ENCODE measurements at places on chromosomes 3 and 15.

DNA sequence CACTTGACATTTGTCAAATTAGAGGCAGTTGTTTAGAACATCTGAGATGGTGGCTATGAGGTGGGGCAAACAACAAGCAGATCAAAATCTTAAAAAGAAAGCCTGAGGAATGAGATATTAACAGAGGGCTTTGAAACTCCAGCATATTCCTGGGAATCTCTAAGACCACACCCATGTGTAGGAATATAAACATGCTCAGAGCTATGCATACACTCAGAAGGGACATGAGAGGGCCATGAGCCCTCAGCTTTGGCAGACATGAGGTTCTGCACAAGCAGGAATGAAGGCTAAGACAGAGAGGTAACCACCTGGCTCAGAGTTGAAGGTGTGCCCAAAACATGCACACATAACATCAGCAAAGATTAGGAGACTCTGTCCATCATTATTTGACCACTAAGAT is 37.9 kb downstream of the ATP10A start:
- no peak for DNase-seq

- no peak for DNase-seq
These were observed 156.4 kb upstream of the CRBN start for GRCh38 chr3:3335903-3336302.

GRCh38 chr3:183500319-183500718 is 55.2 kb downstream of the KLHL6 start:
- DNase-seq = no peak

DNA sequence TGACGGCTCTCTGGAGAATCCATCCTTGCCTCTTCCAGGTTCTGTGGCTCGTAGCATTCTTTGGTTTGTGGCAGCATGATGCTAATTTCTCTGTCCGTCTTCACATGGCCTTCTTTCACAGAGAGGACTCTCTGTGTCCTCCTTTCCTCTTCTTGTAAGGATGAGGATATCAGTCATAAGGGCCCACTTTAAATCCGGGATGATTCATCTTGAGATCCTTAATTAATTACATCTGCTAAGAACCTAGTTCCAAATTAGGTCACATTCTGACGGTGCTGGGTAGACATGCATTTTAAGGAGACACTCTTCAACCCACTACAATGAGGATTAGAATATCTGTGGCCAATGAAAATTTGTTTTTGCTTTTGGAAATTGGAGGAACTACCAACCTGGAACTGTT is 15.7 kb upstream of the GXYLT2 start:
- no peak for DNase-seq

GRCh38 chr3:8164145-8164544 is 337.5 kb upstream of the LMCD1 start:
- no peak for DNase-seq

DNA sequence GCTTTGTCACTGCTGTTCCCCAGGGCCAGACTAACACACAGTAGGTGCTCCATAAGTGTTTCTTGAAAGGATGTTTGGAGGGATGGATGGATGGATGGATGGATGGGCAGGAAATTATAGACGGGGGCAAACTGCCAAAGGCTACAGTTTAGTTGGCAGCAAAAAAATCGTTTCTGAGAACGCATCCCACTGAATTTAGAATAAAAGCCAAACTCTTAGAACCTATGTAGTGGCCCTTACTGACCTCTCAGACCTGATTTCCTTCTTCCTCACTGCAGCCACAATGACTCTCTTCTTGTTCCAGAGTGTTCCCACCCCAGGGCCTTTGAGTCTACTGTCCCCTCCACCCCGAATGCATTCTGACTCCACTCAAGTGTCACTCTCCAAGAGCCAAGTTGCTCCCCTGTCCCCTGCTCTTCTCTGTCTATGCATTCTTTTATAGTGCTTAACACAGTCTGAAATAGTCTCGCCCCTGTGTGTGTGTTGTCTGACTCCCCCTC is 5.2 kb upstream of the GATA2 start:
- no peak for DNase-seq

- DNase-seq = no peak
These were observed 56.1 kb downstream of the TAFA4 start for GRCh38 chr3:68876112-68876713.

DNA sequence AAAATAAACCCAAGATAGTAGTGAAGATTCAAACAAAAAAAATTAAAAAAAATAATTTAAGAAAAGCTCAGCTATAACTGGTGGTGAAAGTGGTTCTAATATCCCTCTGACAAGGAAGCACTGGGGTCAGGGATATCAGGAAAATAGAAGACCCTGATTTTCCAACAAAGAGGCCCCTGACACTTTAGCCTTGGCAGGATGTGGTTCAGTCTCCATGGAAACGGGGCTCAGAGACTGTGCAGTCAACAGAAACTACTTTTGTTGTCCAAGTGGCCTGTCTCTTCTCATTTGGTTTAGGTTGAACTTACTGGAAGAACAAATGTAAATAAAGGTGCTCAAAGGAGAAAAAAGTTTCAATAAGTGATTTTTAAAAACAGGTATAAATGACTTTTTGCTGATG is 27.2 kb downstream of the INTS14 start:
- DNase-seq = no peak

GRCh38 chr3:69058180-69058946 is 6.2 kb upstream of the TMF1 start:
- no peak for DNase-seq

- no peak for DNase-seq
These were observed 17.9 kb upstream of the GRIP2 start for GRCh38 chr3:14558029-14558428.

GRCh38 chr3:184506561-184506991 is 55.0 kb upstream of the EPHB3 start:
- DNase-seq = no peak

GRCh38 chr3:81443457-81443782 is 318.0 kb downstream of the GBE1 start:
- DNase-seq = no peak

GRCh38 chr15:66156310-66156975 is 97.1 kb downstream of the MEGF11 start:
- DNase-seq = no peak

- DNase-seq = no peak
These were observed 132.8 kb upstream of the NR2F2 start for GRCh38 chr15:96197721-96198120.

- no peak for DNase-seq
These were observed 5.1 kb downstream of the PROK2 start for GRCh38 chr3:71779674-71780377.

GRCh38 chr15:69735121-69735520 is 282.5 kb downstream of the RPLP1 start:
- no peak for DNase-seq

DNA sequence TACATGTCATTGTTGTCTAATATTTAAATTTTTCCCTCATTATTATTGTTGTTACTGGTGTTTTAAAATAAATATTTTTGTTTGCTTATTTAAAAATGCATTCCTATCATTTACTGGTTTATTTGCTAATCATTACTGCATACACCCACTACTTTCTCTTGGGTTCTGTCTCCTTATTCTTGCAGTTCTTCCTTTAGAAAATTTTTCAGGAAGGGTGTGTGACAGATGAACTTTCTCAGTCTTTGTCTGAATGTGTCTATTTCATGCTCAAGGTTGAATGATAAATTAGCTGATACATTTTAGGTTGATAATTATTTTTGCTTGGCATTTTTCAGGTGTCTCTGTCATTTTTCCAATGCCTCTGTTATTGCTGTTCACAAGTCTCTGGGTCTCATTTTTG is 7.4 kb downstream of the AQP9 start:
- DNase-seq = no peak

GRCh38 chr15:58465866-58466517 is 34.2 kb downstream of the LIPC start:
- no peak for DNase-seq

DNA sequence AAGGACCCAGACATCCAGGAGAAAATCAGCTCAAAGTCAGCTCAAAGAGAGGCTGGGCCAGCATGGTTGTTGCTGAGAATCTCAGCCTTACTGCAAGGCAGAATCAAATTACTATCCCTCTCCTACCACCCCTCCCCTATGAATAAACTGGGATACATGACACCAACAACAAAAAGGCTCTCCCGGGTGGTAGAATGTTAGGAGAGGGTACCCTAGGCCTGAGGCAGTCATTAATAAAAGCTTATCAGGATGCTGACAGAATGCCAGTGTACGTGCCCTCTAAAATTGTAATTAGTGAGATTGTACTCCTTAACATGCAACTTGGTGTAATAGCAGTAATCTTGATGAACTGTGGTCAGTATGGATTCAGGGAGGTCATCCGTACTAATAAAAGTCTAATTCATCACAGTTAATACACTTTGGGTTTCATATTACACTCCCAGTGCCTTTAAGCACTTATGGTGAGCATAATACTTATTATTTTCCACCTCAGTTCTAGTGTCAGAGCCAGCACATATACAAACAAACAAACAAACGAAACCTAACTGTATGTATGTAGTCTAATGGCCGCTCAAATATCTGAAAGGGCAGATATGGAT is 76.5 kb downstream of the B3GALNT1 start:
- no peak for DNase-seq

- DNase-seq = no peak
These were observed 36.5 kb downstream of the SRPRB start for GRCh38 chr3:133842158-133842557.

GRCh38 chr15:34851751-34852150 is 56.4 kb upstream of the ACTC1 start:
- DNase-seq = no peak

DNA sequence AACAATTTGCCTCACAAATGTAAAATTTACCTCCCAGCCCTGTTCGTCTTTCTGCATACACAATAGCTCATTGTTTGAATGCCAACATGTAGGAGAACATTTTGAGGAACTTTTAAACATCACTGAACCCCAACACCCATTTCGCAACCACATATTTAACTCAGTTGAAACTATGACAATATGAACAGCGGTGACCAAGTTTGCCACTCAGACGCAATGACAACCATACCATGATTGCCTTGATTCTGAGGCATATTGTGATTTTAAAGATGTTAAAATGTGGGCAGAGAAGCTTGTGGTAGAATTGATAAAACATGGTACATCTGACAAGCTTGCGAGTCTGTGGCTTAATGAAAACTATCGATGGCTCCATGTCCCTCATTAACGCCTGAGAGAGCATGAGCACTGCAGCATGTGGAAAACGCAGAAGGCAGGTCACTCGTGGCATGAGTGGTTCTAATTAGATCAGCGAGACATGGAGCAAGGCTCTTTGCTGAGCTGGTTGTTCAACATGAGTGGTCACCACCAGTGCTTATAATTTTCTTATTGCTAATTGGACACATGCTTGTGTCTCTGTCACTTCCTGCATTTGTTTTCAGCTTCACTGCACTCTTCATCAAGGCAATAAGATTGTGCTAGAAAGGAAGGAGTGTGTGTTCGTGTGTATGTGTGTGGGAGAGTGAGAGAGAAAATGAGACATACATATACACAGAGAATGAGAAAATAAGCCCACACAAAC is 116.8 kb downstream of the CHST2 start:
- no peak for DNase-seq

DNA sequence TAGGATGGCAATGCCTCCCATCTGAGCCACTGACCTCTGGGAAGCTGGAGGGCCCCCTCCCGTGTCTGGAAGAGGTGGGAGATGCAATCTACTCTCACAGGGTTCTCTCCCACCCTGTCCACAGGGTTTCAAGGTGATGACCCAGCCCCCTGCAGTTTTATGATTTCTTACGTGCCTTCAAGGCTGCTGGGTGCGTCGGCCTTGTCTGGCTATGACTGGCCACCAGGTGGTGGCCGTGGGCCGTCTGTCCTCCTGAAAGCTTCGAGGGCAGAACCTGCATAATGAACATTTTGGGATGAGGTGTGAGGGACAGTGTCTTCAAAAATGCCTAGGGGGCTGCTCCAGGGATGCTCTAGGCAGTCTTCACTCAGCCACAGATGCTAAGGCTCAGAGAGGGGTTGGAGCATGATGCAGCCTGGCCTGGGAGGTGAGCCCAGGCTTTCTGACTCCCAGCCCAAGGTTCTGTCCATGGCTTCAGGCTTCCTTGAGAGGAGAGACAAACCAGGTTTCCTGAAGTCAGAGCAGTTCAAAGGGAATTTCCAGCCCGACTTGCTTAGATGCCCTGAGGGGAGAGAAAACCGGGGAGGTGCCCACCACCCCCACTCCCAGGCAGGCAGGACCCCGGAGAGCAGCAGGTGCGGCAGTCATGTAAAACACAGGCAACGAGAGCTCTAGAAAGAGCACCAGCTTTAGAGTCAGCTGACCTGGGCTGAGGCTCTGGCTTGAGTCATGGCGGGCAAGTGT is 18.7 kb downstream of the ISG20 start:
- DNase-seq = no peak

- DNase-seq = no peak
These were observed 103.5 kb downstream of the SOX14 start for GRCh38 chr3:137867611-137868010.

- no peak for DNase-seq
These were observed 23.9 kb downstream of the EIF4E3 start for GRCh38 chr3:71701251-71701762.

- DNase-seq = no peak
These were observed 63.4 kb downstream of the ARHGEF26 start for GRCh38 chr3:154184582-154184981.

- no peak for DNase-seq
These were observed 563 bp downstream of the ARL6IP5 start for GRCh38 chr3:69085168-69085832.

- DNase-seq = no peak
These were observed 59.7 kb upstream of the ROPN1 start for GRCh38 chr3:124051636-124052035.

- no peak for DNase-seq
These were observed 8.5 kb upstream of the USP3 start for GRCh38 chr15:63495780-63496488.

DNA sequence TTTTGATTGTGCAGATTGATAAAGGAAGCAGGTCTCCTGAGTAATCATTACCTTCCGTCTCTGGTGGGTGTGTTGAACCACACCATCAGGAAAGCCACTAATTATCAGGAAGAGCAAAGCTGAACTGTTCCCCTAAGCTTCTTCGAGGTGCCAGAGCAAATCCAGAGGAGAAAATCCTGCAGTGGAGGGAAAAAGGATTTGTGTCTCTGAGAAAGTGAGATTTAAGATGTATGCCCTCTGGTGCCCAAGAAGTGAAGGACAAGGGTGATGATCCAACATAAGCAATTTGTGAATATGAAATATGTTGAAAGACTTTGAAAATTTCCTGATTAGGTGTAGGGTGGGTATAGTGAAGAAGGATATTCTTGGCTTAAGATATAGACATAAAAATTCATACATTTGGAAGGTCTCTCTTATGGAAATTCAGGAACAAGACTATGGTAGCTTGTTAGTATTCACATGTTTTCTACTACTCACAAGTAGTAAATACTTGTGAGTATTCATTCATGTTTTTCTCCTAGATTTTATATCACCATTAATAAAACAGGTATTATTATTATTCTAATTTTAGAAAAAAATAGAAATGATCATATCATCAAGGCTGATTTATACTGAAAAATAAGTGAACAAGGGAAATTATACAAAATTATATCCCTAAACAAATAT is 34.8 kb downstream of the COMMD2 start:
- DNase-seq = no peak

GRCh38 chr15:25059698-25060471 is 105.1 kb downstream of the SNRPN start:
- DNase-seq = no peak

- no peak for DNase-seq
These were observed 384.1 kb downstream of the CADM2 start for GRCh38 chr3:85342915-85343314.

Data from stimulated activated CD8-positive, alpha-beta memory T cell treated with anti-CD3 and anti-CD28 coated beads, Interleukin-4, amount 100 ng/mL, for 4 hours (primary cell).